ENCODE measurements at places on chromosomes 13 and 19. TPM values are rescaled to one million over a fixed set of nuclear protein-coding genes. Genes with fewer than 3 reads are reported as not detected.
A peak's percentile ranks its signal among the peaks of the same experiment; 100 is the strongest.

DNA sequence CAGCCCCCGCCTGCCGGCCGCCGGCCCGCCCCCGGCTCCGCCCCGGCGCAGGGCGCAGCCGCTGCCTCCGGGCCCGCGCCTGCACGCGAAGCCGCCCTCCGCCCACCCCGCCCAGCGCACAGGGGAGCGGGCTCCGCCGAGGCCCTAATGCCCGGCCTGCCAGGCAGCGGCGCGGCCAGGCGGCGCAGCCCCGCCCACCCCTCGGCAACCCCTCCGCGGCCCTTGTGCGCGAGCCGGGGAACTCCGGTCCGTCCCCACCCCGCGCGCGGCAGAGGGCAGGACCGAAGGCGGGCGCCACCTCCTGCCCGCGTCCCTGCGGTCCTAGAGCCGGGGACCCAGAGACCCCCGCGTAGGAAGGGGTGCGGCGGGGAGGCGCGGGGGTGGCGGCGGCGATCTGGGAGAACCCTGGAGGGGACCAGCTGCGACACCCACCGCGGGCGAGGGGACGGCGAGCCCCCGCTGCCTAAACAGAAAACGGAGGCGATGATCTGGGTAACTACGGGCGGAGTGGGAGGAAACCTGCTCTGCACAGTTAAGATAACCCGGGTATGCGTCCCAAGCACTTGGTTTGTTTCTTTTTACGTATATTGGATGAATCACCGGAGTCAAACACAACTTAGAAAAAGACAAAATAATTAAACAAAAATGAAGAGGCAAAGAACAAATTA is 350 bp upstream of the USP12 start:
- no peaks in the 10 kb centered on the region for H3K27me3 ChIP-seq
- H3K36me3 ChIP-seq: peaks cover 5% of the 10 kb centered on the region
- peak; percentile 93 for DNase-seq
- H3K4me3 ChIP-seq: peak overlapping the region; percentile 70
- peak overlapping the region; percentile 88 for H3K27ac ChIP-seq
- peaks cover 60% of the 10 kb centered on the region for H3K4me1 ChIP-seq

DNA sequence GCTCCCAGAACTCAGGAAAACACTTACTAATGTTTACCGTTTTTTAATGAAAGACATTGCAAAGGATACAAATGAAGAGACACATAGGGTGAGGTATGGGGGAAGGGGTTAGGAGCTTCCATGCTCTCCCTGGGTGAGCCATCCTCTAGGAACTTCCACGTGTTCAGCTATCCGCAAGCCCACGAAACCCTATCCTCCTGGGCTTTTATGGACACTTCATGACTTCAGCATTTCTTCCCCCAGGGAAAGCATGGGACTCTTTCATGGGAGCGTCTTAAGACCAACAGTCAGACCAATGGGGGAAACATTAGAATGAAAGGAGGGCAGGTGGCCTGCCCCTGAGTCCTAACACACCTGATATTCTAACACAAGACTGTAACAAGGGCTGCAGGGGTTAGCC is 6.6 kb upstream of the ESD start:
- no peaks in the 10 kb centered on the region for H3K4me1 ChIP-seq
- no peaks in the 10 kb centered on the region for H3K36me3 ChIP-seq
- peaks cover 4% of the 10 kb centered on the region for H3K27me3 ChIP-seq
- no peak for DNase-seq
- no peak overlapping the region for H3K4me3 ChIP-seq
- no peak overlapping the region for H3K27ac ChIP-seq

GRCh38 chr13:90375851-90376250 is 971.6 kb upstream of the MIR17HG start:
- no peak overlapping the region for H3K4me3 ChIP-seq
- no peak overlapping the region for H3K27ac ChIP-seq
- H3K36me3 ChIP-seq: no peaks in the 10 kb centered on the region
- no peaks in the 10 kb centered on the region for H3K27me3 ChIP-seq

- H3K4me1 ChIP-seq: peaks cover 20% of the 10 kb centered on the region
- no peaks in the 10 kb centered on the region for H3K36me3 ChIP-seq
- peak; percentile 93 for DNase-seq
Measured at GRCh38 chr19:51473009-51473707, 5.2 kb upstream of the CEACAM18 start.

DNA sequence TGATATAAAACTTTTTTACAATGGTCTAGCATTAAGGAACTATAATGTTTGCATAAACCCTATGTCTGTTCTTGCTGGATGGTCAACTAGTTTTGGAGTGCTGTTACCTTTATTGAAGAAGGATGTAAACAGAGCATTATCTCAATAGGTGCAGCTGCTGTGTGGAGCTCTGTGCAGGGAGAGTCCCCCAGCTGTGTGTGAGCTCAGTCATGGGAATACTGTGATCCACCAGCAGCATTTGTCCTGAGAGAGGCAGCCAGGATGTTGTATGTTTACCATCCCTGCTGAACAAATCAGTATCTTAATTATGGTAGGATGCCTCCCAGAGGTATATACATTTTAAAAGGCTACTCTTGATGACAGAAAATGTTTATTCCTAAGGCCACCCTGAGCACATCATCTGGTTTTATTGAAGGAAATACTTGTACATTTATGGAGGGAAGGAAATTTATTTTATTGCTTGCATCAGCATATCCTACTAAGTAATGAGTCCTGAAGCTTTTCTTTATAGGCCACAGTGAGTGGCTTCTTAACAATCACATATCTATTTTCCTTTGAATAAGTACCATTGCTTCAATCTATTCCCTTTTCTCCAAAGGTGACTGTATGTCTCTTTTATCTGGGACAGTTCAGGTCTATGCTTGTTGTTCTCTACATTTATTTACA is 11.7 kb downstream of the RAP2A start:
- H3K27me3 ChIP-seq: no peaks in the 10 kb centered on the region
- H3K36me3 ChIP-seq: peaks cover 14% of the 10 kb centered on the region
- peaks cover 2% of the 10 kb centered on the region for H3K4me1 ChIP-seq
- DNase-seq: no peak

DNA sequence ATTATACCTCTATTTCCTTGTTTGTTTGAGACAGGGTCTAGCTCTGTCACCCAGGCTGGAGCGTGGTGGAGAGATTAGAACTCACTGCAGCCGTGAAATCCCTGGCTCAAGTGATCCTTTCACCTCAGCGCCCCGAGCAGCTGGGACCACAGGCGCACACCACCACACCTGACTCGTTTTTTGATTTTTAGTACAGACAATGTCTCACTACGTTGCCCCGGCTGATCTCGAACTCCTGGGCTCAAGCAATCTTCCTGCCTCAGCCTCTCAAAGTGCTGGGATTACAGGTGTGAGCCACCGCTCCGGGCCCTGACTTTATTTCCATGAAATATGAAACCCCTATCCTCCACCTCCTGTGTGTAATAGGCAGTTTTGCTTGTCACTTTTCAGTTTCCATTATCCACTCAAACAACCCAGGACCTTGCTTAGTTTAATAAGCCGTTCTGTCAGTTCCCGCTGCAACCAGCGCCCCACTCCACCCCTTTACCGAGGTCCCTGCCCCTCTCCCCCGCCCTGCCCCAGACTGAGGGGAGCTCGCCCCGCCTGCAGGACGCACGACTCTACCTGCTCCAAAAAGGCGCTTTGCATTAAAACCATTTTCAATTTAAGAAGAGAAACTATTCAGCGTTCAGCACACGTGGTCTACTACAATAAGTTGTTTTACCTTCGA is 16.9 kb downstream of the ZNF816 start:
- no peak overlapping the region for H3K27ac ChIP-seq
- DNase-seq: no peak

DNA sequence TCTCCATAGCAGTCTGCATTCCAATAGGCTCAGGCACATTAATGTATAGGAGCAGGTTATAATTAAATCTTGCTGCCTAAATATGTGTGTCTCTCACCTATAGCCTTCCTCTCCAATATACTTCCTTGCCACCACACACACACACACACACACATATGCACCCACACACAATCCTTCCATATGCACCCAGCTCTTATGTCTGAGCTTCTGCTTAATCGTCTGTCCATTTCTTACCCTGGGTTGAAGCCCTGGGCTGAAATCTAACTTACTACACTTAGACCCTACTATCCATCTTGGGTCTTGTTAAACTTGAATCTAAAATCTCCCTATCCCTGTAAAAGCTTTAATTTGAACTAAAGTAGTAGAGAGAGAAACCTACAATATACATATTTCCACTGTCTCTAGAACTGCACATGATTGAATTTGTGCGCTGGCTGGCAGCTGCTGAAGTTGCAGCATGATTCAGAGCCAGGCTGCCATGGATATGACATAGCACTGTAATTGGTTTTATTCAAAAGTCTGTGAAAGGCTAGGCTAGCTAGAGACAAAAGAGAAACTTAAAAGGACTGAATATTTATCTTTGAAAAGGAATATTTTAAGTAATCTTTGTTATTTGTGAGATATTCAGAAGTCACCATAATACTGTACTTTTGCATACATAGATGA is 25.7 kb upstream of the FREM2 start:
- no peaks in the 10 kb centered on the region for H3K4me1 ChIP-seq
- no peak for DNase-seq
- H3K27me3 ChIP-seq: peaks cover 17% of the 10 kb centered on the region
- H3K36me3 ChIP-seq: no peaks in the 10 kb centered on the region
- no peak overlapping the region for H3K4me3 ChIP-seq

- no peaks in the 10 kb centered on the region for H3K27me3 ChIP-seq
- H3K4me1 ChIP-seq: no peaks in the 10 kb centered on the region
- H3K4me3 ChIP-seq: no peak overlapping the region
- DNase-seq: no peak
- no peak overlapping the region for H3K27ac ChIP-seq
Measured at GRCh38 chr19:33508941-33509614, 12.5 kb downstream of the PEPD start.

The CERS1 gene
- 0.11 TPM for total RNA-seq

The KLF1 gene
- total RNA-seq: 0.18 TPM

The LAIR2 gene
- 3.7 TPM for total RNA-seq

The CRX gene
- not detected for total RNA-seq

The LSM14A gene
- 89.0 TPM for total RNA-seq

The ZNF441 gene
- 5.0 TPM for total RNA-seq

The SLC25A41 gene
- 0.46 TPM for total RNA-seq

Measured in activated CD4-positive, alpha-beta T cell treated with anti-CD3 and anti-CD28 coated beads for 36 hours (primary cell).